ENCODE measurements at places on chromosomes 2 and 18.

DNA sequence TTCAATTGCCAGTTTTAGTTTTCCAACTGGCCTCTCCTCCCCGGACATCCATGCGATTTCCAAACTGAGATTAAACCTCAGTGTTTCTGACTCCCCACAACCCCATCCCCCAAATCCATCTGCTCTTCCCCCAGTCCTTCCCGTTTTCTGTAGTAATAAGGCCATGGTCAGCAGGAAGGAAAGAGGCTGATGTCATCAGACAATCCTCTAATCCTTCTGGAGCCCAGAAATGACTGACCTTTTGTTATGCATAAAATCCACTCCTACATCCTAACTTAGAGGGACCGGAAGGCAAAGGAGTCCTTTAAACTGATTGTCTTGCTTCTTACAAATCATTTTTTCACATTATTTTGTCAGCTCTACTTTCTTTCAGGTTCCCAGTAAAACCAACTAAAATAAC, 155.8 kb downstream of the INO80D start:
- DNase-seq: no peak

DNA sequence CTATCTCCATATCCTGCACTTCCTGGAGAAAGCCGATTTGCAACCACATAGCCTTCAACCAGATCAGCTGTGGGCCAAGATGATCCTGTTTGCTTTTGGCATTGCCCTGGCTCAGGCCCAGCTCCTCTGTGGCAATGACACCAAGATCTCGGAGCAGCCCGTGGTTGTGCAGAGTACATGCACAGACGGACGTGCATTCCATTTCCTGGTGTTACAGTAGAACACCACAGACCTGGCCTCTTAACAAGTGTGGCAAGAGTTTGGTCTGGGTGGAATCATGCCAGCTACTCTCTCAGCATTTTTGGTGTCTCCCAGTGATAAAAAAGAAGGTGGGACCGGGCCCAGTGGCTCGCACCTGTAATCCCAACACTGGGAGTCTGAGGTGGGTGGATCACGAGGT, 20.0 kb downstream of the MALT1 start:
- no peak for DNase-seq

- DNase-seq: no peak
Observed at GRCh38 chr2:148907085-148907785, 32.2 kb downstream of the KIF5C start.

DNA sequence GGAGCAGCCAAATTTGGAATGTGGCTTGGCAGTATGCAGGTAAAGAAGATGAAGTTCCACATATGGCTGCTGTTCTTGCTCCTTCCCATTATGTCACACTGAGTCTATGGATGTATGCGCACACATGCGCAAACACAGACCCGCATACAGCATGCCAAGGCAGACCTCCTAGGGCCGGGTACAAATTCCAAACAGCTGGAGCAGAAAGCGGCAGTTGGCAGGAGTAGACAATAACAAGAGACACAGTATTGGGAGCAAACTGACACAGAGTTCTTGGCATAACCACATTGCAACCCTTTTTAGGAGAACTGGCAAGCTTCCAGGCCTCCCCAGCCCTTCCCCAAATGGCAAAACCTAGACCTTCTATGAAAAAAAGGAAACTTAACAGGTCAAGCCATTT, 268.9 kb downstream of the SP3 start:
- DNase-seq: no peak

DNA sequence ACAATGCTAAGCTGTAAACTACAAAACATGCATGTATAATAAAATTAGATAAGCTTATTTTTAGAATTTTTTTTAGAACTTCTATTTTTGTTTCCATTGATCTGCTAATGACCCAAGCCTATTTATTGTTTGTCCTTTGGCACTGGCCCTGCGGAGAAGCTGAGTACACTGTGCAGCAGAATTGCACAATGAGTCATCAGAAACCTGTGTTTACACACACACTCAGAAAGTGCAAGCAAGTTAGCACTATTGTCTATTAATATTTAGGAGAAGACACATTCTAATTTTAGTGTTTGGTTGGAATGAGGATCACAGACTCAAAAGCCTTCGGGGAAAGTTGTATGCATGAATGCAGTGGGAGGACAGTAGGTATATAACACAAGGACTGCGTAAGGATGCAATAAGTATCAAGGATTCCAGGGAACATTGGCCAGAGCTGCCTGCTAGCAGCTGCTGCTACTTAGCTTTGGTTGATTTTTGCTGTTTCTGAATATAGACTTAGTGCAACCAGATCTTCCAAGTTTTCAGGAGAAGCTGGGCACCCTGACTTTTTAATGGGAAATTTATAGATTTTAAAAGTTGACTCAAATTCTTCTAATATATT, 128.2 kb downstream of the KCNH7 start:
- no peak for DNase-seq

GRCh38 chr18:60873708-60874107, 459.5 kb upstream of the CDH20 start:
- DNase-seq: no peak

GRCh38 chr2:127498386-127498785, 27.9 kb downstream of the IWS1 start:
- DNase-seq: no peak

- no peak for DNase-seq
Observed at GRCh38 chr2:138949517-138949916, 169.3 kb upstream of the NXPH2 start.

- no peak for DNase-seq
Observed at GRCh38 chr2:24886691-24887304, 33.2 kb downstream of the ADCY3 start.

GRCh38 chr2:162731917-162732804, 106.4 kb downstream of the KCNH7 start:
- DNase-seq: no peak

- DNase-seq: no peak
Observed at GRCh38 chr2:201987426-201987825, 46.2 kb upstream of the FZD7 start.

GRCh38 chr18:79938196-79938595, 13.3 kb downstream of the SLC66A2 start:
- no peak for DNase-seq

- DNase-seq: no peak
Observed at GRCh38 chr2:20771299-20771698, 51.6 kb downstream of the LDAH start.

GRCh38 chr18:59877361-59877760, 22.4 kb upstream of the PMAIP1 start:
- no peak for DNase-seq

DNA sequence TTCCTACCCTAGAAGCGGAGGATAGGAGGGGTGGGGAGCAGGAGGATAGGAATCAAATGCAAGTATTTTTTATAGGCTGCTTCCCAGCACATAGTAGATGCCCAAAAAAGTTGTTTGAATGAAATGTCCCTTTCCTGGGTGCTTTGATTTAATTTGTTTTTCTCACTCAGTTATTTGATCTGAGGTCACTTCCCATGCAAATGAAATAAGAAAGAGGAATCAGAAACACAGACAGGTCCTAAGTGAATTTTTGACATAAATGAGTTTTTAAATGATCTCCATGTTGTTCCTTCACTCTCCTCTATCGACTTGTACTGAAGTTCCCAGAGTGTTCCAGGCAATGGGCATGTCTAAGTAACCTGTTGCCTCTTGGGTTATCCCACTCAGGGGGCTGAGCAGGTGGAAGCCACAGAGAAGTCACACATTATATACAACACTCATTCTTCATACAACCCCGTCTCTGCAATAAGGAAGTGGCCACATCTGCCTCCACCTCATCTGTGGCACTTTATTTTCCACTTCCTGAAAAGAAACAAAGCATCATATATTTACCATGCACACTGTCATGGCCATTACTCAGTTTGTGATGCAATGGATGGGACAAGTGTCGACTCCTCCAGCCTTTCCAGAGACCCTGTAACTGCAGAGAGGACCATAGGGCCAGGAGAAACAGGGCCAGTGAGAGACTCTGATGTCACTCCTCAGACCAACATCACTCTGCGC, 81.9 kb upstream of the ZNF397 start:
- no peak for DNase-seq

DNA sequence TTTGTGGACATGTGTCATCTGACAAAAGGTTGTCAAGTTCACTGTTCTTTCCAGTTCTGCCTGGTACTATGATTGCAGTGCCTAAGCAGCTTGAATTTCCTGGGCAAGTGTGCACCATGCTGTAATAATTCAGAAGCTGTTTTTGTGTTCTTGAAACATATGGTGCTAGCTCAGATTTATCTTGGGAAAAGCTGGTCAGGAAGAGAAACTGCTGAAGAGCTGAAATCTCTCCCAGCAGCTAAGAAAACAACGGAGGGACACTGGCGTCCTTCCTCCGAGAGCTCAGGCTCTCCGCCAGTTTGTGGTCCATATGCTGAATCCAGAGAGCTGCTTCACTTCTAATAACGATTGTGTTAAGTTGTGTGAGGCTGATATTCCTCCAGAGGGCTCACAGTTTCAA, 642.0 kb downstream of the DPP10 start:
- no peak for DNase-seq

DNA sequence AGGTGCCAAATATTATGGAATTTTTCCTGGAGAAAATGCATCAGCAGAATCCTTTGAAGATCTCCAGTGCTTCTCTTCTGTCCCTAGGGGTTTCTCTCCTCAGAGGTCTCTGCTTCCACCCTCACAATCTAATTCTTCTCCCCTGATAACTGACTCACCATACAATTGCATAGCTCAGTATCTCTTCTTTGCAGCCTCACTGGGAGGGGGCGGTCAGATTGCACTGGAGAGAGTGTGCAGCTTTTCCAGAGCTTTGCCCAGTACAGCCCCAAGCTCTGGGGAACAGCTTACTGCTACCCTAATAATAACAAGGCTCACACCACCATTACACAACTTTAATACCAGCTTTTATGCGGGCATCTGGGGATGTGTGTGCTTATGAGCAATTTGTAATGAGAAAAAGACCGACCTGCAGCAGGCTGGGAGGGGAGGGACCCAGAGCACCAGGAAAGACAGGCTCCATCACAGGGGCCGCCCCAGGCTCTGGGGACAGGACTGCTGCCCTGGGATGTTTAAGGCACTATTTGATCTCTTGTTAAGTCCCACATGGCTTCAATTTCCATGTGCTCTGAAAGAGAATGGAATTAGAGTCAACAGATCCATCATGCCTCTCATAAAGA, 276.6 kb upstream of the SIX2 start:
- no peak for DNase-seq

DNA sequence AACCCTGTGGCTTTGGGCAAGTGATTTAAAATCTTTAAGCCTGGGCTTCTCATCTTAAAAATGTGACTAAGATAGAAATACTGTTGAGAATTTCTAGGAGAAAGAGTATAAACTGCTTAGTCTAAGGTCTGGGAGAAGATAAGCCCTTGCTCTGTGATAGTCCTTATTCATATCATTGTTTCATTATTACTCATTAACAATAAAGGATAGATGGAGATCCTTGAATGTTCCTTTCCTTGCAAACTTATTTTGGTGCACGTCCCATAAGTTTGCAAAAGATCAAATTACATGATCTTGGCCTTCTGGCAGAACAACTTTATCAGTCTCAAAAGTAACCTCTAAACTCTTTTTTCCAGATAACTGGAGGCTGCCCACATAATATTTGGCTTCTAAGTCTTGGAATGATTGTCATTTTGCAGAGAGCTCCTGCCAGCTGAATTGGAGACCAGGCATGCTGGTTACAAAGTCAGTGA, 138.3 kb downstream of the FAM124B start:
- DNase-seq: no peak

GRCh38 chr2:44295113-44295512, 19.8 kb downstream of the SLC3A1 start:
- no peak for DNase-seq

DNA sequence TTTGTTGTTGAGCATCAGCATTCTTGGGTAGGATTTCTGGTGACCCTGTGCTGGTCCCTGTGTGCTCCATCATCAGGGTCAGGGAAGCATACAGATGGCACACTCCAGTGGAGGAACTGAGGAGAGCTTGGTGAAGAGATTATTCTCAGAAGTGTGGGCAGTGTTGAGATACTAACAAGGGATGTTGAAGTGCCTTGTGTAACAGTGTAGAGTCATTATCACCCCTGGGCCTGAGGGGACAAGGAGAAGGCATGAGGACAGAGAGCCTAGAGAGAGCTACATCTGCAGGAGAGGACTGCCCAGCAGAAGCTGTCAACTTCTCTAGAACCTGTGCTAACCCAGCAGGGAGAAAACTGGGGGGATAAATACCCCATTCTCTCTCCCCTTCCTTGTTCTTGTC, 189.0 kb downstream of the PLCL1 start:
- DNase-seq: no peak

DNA sequence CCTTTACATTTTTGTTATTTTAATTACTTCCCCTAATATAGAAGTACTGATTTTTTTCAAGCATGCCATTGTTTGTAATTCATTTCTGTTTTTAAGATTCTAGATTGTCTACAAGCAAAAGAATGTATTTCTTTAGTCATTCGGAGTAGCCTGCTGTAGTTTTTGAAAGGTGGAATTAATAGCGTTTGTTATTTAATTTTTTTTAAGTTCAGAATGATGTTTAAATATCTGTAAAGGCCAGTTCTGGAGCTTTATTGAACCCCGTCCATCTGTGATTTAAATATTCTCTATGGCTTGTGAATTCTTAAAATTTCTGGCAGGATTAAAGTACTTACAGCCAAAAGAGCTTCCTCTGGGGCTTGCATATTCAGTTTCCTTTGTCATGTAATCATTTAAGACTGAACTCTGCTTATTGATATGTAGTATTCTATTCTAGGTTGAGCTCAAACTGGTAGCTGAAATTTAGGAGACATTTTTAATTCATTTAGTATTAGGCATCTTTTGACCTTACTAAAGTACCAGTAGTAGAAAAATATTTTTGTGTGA, 5.2 kb downstream of the TGIF1 start:
- DNase-seq: no peak

GRCh38 chr2:239127513-239127912, 273.3 kb downstream of the HDAC4 start:
- no peak for DNase-seq

DNA sequence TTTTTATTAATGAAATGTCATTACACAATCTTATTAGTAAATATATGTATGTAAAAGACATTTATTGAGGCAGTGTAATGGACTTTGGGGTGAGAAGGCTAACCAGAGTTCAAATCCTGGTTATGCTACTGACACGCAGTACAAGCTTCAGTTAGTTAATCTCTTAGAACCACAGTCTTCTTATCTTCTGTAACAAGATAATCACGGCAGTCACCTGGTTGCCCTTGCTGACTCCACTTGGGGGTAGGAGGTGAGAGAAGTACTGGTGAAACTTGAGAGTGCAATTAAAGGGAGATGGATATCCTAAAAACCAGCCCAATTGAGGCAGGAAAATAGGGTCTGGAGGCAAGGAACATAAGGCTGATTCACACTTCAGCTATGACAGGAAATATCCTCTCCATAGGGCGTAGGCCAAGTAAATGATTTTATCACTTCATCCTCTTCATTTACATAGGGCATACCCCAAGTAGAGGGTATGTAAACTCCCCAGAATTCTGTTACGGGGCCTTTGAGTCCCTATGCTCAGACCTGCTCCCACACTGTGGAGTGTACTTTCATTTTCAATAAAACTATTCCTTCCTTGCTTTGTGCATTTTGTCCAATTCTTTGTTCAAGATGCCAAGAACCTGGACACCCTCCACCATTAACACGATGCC, 21.3 kb downstream of the SKA1 start:
- DNase-seq: no peak

GRCh38 chr2:109364217-109364616, 235.2 kb downstream of the SH3RF3 start:
- DNase-seq: no peak

GRCh38 chr2:206616151-206616550, 26.1 kb upstream of the FAM237A start:
- no peak for DNase-seq
